ENCODE measurements at places on chromosomes 2 and 18. TPM values are rescaled to one million over a fixed set of nuclear protein-coding genes. Genes with fewer than 3 reads are reported as not detected.

DNA sequence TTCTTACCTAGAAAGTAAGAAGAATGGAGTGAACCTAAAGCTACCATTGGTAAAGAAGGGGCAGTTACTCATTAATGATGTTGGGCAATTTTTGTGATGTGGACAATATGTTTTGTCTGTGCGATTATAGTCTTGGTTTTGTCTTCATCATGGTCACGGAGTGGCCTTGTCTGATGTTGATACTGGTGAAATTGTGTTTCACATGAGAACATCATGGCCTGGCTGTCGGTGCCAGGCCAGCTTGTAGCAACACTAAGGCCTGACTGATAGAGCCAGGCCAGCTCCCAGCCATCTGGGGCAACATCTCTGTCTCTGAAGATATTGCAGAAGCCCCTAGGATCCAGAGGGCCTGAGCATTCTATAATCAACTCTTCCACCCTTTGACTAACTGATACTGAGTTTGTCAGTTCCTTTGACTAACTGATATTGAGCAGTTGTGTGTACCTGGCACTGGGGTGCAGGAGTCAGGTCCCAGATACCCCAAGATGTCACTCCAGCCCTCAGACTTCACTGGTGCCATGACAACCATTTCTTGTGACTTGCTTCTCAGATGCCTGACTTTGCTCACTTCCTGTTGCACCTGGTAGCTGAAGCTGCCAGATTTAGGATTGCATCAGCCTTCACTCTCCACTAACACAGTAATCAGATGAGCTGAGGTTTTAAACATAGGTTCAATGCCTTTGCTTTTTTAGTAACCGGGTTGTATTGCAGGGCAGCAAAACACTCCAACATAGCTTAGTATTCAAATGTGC, 62.5 kb downstream of the RPIA start:
- no peak for DNase-seq
- no peaks in the 10 kb centered on the region for H3K27me3 ChIP-seq
- no peak overlapping the region for H3K27ac ChIP-seq
- H3K36me3 ChIP-seq, result no peaks in the 10 kb centered on the region

GRCh38 chr18:36711014-36711725, 117.6 kb downstream of the TPGS2 start:
- no peaks in the 10 kb centered on the region for H3K27me3 ChIP-seq
- H3K36me3 ChIP-seq, result no peaks in the 10 kb centered on the region
- H3K4me1 ChIP-seq, result peaks cover 5% of the 10 kb centered on the region
- no peak overlapping the region for H3K27ac ChIP-seq
- no peak overlapping the region for H3K4me3 ChIP-seq
- no peak for DNase-seq

DNA sequence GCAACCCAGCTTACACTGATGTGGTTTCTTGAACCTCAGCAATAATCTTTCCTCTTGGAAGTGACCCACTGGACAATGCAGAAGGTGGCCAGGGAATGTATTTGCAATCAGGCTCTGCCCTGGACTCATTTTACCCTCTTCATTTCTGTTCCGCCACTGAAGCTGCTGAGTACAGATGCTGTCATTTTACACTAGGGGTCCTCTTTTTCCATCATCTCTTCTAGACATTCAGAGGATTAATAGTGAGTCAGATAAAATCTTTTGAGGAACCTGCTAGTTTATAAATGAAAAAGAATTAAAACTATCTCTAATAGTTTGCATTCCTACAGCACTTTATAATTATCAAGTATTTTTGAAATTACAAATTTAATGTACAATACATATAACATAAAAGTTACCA, 87.9 kb upstream of the PNPT1 start:
- DNase-seq, result no peak
- H3K27ac ChIP-seq, result no peak overlapping the region
- no peak overlapping the region for H3K4me3 ChIP-seq
- H3K36me3 ChIP-seq, result no peaks in the 10 kb centered on the region
- no peaks in the 10 kb centered on the region for H3K4me1 ChIP-seq
- no peaks in the 10 kb centered on the region for H3K27me3 ChIP-seq

DNA sequence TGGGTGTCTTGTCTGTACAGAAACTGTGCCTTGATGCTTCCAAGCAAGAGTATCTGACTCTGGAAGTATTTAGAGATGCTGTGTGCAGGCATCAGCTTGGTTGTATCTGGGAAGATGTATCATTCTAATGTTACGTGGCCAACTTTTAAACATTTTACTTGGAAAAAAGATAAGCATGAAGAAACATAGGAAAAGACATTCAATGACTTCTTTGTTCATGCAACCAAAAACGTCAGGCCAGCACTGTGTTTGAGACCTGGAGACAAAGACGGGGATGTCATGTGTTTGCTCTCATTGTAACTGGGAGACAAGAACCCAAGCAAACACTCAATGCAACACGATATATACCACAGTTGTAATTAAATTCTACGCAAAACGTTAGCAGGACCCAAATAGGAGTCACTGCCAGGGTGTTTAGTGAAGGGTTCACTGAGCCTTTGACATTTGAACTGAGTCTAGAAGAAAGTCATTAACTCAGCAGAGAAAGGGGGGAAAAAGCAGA, 8.9 kb upstream of the SESTD1 start:
- no peak for DNase-seq
- peaks cover 19% of the 10 kb centered on the region for H3K4me1 ChIP-seq
- no peak overlapping the region for H3K4me3 ChIP-seq
- no peak overlapping the region for H3K27ac ChIP-seq
- H3K27me3 ChIP-seq, result no peaks in the 10 kb centered on the region
- no peaks in the 10 kb centered on the region for H3K36me3 ChIP-seq

GRCh38 chr2:45180779-45181178, 171.5 kb upstream of the SIX2 start:
- H3K4me3 ChIP-seq, result no peak overlapping the region
- no peaks in the 10 kb centered on the region for H3K36me3 ChIP-seq
- no peak for DNase-seq
- H3K27ac ChIP-seq, result no peak overlapping the region

DNA sequence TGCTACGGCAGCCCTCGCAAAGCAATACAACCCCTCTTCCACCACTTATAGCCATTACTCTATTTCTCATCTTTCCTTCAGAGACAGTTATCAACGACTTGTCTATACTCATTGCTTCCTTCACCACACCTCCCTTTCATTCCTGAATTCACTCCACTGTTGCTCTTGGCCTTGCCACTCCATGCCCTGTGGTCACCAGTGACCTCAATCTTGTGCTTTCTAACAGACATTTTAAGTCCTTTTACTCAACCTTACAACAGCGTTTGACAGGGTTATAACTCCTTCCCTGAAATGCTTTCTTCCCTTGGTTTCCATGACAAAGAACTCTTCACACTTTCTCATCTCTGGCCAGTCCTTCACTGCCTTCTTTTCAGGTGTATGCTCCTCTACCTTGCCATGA, 90.6 kb upstream of the CCDC141 start:
- no peak overlapping the region for H3K4me3 ChIP-seq
- no peaks in the 10 kb centered on the region for H3K27me3 ChIP-seq
- no peak overlapping the region for H3K27ac ChIP-seq

Gene NCK2
- 32.8 TPM for total RNA-seq

- no peaks in the 10 kb centered on the region for H3K36me3 ChIP-seq
- H3K4me1 ChIP-seq, result no peaks in the 10 kb centered on the region
- no peak overlapping the region for H3K27ac ChIP-seq
Measured at GRCh38 chr2:100620481-100620880, 57.7 kb downstream of the PDCL3 start.

GRCh38 chr2:188512456-188512855, 220.8 kb downstream of the GULP1 start:
- H3K4me1 ChIP-seq, result peaks cover 7% of the 10 kb centered on the region
- H3K27me3 ChIP-seq, result no peaks in the 10 kb centered on the region
- peak; percentile 40 for DNase-seq
- no peaks in the 10 kb centered on the region for H3K36me3 ChIP-seq

DNA sequence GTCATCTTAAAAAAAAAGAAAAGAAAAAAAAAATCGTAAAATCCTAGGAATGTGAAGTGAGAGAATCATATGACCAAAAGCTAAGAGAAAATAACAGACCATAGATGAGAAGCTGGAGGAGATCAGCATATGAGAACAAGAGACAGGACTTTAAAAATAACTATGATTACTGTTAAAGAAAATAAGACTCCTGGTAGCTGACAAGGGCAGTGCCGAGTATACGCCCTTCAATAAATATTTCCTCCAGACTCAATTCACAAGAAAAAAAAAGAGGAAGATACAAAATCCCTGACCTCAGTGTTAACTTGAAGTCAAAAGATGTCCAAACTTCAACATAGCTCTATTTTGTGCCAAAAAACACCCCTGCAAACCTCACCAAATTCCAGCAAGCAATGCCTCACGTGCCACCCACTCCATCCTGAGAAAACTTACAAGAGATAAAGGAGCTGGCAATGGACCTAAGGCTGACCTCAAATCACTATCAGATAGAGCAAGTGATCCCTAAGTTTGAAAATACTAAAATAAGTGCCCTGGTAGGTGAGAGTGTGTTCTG, 817.2 kb downstream of the SOCS6 start:
- no peaks in the 10 kb centered on the region for H3K4me1 ChIP-seq
- H3K4me3 ChIP-seq, result no peak overlapping the region
- no peaks in the 10 kb centered on the region for H3K27me3 ChIP-seq
- no peaks in the 10 kb centered on the region for H3K36me3 ChIP-seq
- DNase-seq, result no peak
- H3K27ac ChIP-seq, result no peak overlapping the region

DNA sequence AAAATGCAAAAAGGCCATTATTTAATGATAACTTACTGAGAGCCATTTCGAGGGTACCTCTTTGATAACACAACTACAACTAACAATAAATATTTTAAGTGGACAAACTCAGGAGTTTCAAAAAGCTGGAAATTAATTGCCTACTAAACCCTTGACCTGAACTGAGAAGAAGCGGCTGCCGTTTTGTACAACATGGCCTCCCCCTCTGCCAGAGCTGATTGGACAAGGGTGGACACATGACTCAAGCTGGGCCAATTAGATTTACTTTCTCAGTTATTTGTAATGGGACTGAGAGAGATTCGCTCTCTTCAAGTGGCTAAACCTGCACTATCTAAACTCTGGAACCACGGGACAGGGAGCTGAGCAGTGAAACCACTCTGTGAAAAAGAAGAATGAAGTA, 135.9 kb upstream of the SERPINE2 start:
- no peak overlapping the region for H3K27ac ChIP-seq
- H3K36me3 ChIP-seq, result no peaks in the 10 kb centered on the region
- H3K4me3 ChIP-seq, result no peak overlapping the region
- H3K4me1 ChIP-seq, result no peaks in the 10 kb centered on the region

DNA sequence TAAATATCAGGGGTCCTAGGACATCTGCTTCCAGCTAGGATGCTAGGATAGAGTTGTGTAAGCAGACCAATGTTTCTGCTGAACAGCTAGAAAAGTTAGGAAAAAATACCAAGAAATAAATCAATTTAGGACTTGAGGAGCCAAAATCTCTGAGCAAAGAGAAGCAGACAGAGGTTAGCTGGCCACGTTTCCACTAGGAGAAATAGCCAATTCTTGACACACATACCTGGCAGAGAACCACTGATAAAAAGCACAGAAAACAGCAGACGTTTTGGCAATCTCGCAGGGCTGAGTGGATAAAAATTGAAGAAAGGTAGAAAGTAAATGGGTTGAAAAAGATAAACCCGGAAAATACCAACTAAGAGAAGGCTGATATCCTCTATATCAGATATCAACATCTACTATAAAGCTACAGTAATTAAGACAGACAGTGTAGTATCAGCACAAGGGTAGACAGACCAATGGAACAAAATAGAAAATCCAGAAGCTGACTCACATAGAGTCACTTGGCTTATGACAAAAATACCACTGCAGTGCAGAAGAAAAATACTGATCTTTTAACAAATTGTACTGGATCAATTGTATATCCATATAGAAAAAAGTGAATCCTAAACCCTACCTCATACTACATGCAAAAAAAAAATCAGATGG, 306.1 kb upstream of the KLHL29 start:
- no peaks in the 10 kb centered on the region for H3K36me3 ChIP-seq
- no peak overlapping the region for H3K27ac ChIP-seq
- DNase-seq, result no peak
- no peaks in the 10 kb centered on the region for H3K27me3 ChIP-seq

DNA sequence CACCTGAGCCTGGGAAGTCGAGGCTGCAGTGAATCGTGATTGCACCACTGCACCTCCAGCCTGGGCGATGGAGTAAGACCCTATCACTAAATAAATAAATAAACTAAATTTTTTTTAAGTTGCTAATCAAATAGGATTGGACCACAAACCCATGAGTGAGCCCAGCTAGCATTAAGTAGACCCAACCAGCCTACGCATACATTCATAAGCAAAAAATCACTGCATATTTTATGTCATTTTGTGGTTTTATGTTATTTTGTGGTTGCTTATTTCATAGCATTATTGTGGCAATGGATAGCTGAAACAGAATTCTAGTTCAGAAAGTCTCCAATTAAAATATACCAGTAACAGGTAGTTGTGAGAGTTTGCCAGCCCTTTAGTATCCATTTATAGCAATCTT, 29.1 kb upstream of the ZC3H15 start:
- H3K36me3 ChIP-seq, result no peaks in the 10 kb centered on the region
- peaks cover 10% of the 10 kb centered on the region for H3K4me1 ChIP-seq
- no peak overlapping the region for H3K27ac ChIP-seq
- H3K4me3 ChIP-seq, result no peak overlapping the region
- DNase-seq, result no peak

DNA sequence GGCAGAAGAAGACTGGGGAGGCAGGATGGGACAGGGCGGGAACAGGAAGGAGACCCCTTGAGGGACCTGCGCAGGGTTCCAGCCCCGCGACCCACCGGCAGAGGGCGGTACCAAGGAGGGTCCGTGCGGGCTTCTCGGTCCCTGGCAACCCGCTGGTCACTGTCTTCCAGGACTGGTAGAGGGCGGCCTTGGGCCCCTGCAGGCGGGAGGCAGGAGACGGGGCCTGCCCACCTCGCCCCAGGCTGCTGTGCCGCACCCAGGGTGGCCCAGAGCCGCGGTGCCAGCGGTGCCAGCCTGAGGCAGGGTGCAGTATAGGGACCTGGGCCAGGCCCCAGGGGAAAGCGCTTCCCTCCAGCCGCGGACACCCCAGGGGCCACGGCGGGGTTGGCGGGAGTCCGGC, 34.5 kb downstream of the NEURL3 start:
- no peaks in the 10 kb centered on the region for H3K36me3 ChIP-seq
- no peak overlapping the region for H3K27ac ChIP-seq
- peaks cover 12% of the 10 kb centered on the region for H3K27me3 ChIP-seq
- H3K4me3 ChIP-seq, result peak overlapping the region; percentile 27
- H3K4me1 ChIP-seq, result no peaks in the 10 kb centered on the region

- no peak for DNase-seq
- no peak overlapping the region for H3K4me3 ChIP-seq
- H3K4me1 ChIP-seq, result no peaks in the 10 kb centered on the region
- H3K27ac ChIP-seq, result no peak overlapping the region
- H3K36me3 ChIP-seq, result no peaks in the 10 kb centered on the region
Measured at GRCh38 chr2:153101187-153101586, 377.4 kb downstream of the RPRM start.

Data from neural progenitor cell (in vitro differentiated cells).